ENCODE measurements at places on chromosomes 12 and 14. TPM values are rescaled to one million over a fixed set of nuclear protein-coding genes. Genes with fewer than 3 reads are reported as not detected.

GRCh38 chr12:80946591-80946990 lies 8.9 kb upstream of the LIN7A start:
- DNase-seq: no peak
- no peaks in the 10 kb centered on the region for H3K27me3 ChIP-seq
- no peaks in the 10 kb centered on the region for H3K36me3 ChIP-seq

- no peaks in the 10 kb centered on the region for H3K27me3 ChIP-seq
- H3K27ac ChIP-seq: no peak overlapping the region
- no peaks in the 10 kb centered on the region for H3K4me1 ChIP-seq
- no peaks in the 10 kb centered on the region for H3K36me3 ChIP-seq
- H3K4me3 ChIP-seq: no peak overlapping the region
These were observed 141.7 kb downstream of the SYT1 start for GRCh38 chr12:79006306-79006705.

FGD6 gene
- 1.2 TPM for total RNA-seq

GNB3 gene
- 1.3 TPM for total RNA-seq

- no peaks in the 10 kb centered on the region for H3K4me1 ChIP-seq
- H3K4me3 ChIP-seq: no peak overlapping the region
- no peak for DNase-seq
- peaks cover 3% of the 10 kb centered on the region for H3K36me3 ChIP-seq
- no peaks in the 10 kb centered on the region for H3K27me3 ChIP-seq
- no peak overlapping the region for H3K27ac ChIP-seq
These were observed 29.3 kb downstream of the JAG2 start for GRCh38 chr14:105139212-105139825.

Measured in activated T-cell treated with anti-CD3 and anti-CD28 coated beads, Interleukin-2, amount 50 U/mL, for 72 hours (primary cell).